ENCODE measurements at places on chromosomes 6 and 20.

- DNase-seq: no peak
Measured at GRCh38 chr6:131163886-131164285, 28.6 kb downstream of the AKAP7 start.

DNA sequence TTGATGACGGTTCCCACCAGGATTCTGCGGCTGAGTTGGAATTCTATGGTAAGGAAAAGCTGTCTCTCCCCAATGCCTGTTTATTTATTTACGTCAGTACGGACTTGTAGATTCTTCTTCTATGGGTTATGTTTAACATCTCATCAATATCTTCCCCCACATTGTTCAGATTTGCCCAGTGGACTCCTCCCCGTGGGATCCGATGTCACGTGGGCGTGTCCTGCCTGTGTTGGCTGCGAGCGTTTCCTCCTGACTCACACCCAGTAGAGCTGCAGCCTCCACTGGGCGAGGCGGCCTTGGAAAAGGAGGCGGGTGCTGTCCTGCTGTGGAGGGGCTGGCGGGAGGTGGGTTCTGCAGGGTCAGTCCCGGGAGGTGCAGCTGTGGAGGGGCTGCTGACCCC is 46.8 kb upstream of the SLCO4A1 start:
- DNase-seq: no peak

DNA sequence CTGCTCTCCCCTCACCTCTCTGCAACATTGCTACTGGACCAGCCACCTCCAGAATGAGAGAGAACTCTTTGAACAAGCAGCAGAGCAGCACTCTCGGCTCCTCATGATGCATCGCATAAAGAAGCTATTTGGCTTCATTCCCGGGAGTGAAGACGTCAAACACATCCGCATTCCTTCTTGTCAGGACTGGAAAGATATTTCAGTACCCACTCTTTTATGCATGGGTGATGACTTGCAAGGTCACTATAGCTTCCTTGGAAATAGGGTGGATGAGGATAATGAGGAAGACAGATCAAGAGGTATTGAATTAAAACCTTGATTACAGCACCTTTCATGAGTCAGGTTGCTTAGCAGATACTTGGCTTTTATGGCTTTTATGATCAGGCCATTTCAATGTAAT is 4.3 kb downstream of the CALHM4 start:
- no peak for DNase-seq

DNA sequence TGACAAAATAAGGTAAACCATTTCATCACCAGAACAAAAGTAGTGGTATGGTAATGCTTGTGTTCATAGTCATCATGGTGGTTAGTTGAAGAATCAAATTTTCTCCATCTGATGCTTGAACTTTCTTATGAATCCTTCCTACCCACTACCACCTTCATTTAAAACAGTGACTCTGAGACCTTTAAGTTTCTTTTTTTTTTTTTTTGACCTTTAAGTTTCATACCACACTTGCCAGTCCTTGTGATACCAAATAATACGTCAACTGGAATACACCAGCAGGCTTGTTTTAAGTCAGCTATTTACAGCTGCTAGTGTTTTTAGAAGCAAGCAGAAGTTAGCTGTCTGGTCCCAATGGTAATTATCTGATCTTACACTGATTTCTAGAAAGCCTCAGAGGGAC is 413.4 kb upstream of the SOX4 start:
- DNase-seq: no peak

DNA sequence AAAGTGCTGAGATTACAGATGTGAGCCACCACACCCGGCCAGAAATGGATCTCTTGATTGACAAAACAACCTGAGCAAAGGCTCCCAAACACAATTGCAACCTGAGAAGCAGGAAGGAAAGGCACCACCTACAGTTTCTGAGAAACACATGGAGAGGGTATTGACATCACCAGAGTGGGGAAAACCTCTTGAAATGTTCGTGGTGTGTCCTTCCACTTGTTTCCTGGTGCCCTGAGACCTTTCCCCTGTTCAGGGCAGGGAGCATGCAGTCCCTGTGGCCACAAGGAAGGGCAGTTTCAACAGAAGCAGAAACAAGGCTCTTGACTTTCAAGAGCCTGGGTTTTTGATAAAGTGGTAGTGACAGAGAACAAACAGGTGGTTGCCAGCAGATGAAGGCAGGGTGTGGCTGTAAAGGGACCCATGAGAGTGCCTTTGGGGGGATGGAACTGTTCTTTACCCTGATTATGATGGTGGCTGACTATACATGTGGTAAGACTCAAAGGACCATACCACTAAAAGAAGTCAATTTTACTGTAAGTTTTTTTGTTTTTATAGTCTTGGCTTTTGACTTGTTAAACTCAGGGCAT is 3.2 kb upstream of the BPIFA1 start:
- no peak for DNase-seq

DNA sequence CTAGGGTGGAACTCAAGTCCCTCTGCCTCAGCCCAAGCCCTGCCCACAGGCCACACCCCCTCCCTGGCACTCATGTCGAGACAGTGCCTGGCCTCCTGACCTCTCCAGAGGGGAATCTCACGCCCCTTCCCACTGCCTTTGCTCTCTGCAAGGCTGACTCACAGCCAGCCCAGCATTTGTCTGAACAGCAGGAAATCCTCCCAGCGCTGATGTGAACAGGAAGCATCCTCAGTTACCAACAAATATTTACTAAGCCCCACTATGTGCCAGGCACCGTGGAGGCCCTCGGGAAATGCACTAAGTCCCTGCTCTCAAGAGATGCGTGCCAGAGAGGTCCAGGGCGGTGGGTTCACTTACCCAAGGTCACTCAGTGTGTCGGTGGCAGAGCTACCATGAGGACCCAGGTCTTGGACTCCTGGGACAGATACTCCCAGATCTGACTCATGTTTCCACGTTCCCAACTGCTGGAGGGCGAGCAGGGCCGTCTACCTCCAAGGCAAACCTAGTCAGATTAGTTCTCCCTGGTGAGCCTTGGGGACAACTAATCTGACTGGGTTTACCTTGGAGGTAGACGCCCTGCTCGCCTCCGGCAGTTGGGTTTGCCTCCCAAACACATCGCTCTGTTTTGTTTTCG is 7.8 kb downstream of the ADA start:
- no peak for DNase-seq

DNA sequence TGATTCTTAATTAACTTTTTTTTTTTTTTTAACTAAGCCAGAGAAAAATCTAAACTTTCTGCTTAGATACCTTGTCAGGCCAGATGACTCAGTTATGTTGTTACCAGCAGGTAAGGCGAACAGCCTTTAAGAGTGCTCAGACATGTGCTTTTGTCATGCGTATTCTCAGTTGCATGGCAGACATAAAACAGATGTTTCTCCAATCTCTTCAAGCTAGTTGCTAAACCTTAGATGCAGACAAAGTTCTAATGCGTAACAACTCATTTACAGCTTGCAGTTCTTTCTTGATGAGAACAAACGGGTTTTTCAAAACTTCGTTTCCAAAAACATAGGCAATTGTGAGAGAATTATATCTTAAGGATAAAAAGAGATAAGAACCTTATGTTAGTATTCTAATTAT is 49.6 kb upstream of the GFRAL start:
- DNase-seq: no peak

GRCh38 chr6:34529665-34530327 is 26.3 kb downstream of the SPDEF start:
- DNase-seq: no peak
